ENCODE measurements at places on chromosomes 6 and 20.
A peak's percentile ranks its signal among the peaks of the same experiment; 100 is the strongest.

- DNase-seq: no peak
Observed at GRCh38 chr20:52494244-52494643, 302.7 kb upstream of the ZFP64 start.

GRCh38 chr6:36650848-36651478, 27.6 kb upstream of the CDKN1A start:
- DNase-seq: peak; percentile 12

- DNase-seq: no peak
Observed at GRCh38 chr6:155143029-155143577, 120.7 kb upstream of the CLDN20 start.

- no peak for DNase-seq
Observed at GRCh38 chr6:79600812-79601609, 30.1 kb upstream of the SH3BGRL2 start.

DNA sequence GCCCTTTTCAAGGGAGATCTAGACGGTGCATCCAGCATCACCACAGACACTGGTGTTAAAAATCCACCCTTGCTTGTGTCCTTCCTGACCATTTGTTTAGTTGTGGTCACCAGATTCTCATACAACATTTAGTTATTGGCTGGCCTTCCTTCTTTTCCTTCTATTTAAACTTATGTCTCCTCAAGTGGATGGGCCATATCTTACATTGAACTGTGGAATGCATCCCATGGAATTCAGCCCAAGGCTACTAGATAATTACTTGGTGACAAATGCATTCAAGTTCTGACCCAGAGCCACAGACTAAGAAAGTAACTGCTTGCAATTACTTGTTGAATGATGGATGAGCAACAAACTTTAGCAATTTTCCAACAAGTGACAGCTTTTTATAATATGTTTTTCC, 198.9 kb upstream of the SSTR4 start:
- no peak for DNase-seq

DNA sequence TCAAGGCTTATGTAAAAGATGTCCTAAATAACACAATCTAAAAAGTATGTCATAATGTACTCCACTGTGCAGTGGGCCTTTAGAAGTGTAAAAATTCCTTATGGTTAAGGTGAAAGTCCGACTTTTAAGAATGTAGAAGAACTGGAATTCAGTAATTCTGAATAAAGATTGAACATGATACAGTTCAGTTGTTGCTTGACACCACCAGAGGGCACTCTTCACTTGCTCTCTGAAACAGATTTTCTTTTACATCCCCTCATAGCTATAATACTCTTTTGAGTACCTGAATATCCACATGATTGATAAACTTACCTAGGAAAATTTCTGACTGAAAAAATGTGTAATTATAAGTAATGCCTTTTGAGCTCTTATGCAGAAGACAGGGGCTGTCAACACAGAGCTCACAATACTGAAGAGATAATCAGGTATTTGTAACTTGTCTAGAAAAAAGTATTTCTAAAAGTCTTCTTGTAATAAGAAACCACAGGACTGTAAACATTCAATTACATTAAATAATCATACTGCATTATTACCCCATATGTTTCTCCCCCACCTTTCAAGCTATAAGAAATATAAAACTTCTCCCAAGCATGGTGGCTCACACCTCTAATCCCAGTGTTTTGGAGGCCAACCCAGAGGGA, 92.1 kb downstream of the POPDC3 start:
- DNase-seq: peak; percentile 54

DNA sequence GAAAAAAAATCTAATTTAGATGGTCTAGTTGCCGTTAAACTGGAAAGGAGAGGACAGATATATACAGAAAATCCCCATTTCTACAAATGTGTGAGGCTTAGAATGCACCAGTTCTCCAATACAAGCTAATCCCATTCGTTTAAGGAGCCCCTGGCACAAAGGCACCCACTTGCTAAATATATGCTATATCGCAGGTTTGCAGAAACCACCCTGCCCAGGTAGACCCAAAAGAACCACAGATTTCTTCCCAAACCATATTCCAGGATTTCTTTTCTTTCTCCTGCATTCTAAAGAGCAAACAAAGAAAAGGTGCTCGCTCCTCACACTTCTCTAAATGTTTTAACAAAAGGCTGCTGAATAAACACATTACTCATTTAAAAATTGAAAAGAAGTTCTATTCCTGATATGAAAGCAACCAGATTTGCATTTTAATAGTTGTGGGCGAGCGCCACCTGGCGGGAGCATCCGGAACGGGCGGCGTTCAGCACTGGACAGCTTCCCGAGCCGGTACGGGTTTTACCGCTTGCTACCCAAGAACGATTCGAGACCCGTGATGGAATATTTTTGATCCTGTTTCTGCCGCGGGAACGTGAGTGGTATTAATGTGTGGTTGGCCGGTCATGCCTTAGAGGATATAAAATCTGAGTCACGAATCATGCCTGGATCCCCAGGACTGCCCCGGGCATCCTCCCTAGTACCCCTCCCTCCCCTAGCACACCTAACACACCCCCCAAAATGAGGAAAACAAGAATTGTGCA, 2.1 kb downstream of the PTPRT start:
- DNase-seq: peak; percentile 39

All from CD4-positive, alpha-beta T cell treated with Interferon alpha-2 for 1 hour (primary cell).